Mucosa of descending colon (tissue), 3 donors: ENCODE measurements at places on chromosomes 5 and 9. TPM values are rescaled to one million over a fixed set of nuclear protein-coding genes. Genes with fewer than 3 reads are reported as not detected.

The SLC36A2 gene
- total RNA-seq, result not detected

The TAS2R1 gene
- not detected for total RNA-seq

The TAF11L5 gene
- total RNA-seq, result not detected

The TTC23L gene
- total RNA-seq, result 0.43 TPM

The BTNL8 gene
- 82.2 TPM for total RNA-seq

The PCDHA9 gene
- total RNA-seq, result not detected

The PCDHA1 gene
- total RNA-seq, result not detected

The PIP5KL1 gene
- 1.1 TPM for total RNA-seq

The CA9 gene
- total RNA-seq, result not detected

The CREBRF gene
- total RNA-seq, result 59.3 TPM

The SPINK6 gene
- total RNA-seq, result not detected

The MYO10 gene
- 29.4 TPM for total RNA-seq

DNA sequence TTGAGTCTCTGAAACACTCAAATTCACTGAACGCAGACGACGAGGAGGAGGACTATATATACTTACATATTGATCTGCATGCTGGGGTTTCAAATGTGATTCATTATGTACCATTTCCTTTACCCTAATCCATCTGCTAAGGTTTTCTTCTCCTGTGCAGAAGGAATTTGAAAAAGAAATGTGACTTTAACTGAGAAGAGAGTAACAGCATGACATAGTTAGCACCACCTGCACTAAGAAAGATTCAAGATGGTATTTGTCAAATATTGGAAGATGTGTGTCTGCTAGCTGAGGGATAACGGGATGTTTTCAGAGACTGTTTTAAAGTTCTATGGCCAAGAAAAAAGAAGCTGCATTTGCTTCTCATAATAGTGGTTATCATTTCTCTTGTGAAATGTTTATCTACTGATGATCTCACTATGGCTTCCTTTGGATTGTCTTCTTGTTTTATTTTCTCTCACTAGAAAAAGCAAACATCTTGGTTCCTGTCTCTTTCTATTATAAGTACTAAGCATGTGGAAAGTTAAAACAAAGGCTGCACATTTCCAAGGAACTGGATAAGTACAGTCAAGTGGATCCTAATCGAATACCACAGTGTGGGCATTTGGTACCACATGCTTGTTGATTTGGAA, 89.8 kb upstream of the TLE4 start:
- no peak for DNase-seq

GRCh38 chr5:144864118-144864517, 693.4 kb downstream of the KCTD16 start:
- peak; percentile 32 for DNase-seq

- DNase-seq, result no peak
Measured at GRCh38 chr5:33153372-33153771, 287.4 kb upstream of the TARS1 start.

DNA sequence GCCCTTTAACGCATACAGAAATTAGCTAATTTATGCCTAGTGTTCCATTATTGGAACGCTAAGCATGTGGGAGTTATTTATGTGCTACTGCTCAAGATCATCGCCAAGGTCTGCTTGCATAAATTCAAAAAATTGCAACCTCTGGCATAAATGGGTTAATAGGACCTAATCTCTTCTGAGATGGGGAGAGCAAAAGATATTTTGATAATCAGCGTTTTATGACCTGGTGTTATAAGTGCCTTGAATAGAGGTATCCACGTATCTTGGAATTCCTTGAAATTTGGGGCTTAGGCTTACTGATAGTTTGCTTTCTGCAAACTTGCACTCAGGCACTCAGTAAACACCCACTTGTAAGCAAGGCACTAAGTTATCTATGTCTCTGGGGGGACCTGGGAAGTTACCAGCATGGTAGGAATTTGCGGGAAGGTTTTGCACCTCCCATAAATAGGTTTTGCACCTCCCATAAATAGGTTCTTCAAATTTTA, 1.8 kb downstream of the SUB1 start:
- no peak for DNase-seq

GRCh38 chr5:152488869-152489268, 83.8 kb upstream of the NMUR2 start:
- peak; percentile 1 for DNase-seq

GRCh38 chr9:28782630-28783029, 1209.3 kb upstream of the C9orf72 start:
- no peak for DNase-seq

- DNase-seq, result no peak
Measured at GRCh38 chr5:154373326-154373725, 72.5 kb upstream of the SAP30L start.

DNA sequence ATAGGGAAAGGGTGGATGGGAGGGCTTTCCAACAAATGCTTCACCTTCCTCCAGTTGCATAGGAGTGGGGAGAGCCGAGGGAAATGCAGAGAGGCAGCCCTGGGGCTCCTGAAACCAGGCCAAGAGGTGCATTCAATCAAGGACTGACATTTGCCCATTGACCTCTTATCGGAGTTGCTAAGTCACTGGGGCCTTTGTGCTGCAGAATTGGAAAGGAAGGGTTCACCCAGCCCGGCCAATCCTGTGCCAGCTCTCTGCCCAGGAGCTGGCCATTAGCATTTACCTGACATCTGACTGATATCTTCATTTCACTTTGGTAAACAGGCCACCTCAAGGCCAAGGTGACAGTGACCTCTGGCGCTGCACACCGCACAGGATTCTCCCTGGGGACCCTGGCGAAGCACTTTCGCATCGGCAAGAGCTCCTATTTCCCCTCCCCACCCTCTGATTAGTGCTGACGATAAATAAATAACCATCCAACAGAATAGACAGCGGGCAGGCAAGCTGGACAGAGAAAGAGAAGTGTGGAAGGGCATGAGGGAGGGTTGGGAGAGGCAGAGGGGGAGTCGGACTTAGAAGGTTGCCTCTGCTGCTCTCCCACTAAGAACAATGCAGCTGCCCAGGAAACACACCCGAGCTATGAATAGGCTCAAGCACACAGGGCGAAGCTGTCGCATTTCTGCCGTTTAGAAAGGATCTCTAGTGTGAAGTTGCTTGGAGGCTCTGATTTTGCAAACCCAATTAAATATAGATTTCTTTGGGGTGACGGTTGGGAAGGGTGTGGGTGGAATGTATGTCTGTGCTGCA, 57.0 kb upstream of the BOD1 start:
- DNase-seq, result no peak

DNA sequence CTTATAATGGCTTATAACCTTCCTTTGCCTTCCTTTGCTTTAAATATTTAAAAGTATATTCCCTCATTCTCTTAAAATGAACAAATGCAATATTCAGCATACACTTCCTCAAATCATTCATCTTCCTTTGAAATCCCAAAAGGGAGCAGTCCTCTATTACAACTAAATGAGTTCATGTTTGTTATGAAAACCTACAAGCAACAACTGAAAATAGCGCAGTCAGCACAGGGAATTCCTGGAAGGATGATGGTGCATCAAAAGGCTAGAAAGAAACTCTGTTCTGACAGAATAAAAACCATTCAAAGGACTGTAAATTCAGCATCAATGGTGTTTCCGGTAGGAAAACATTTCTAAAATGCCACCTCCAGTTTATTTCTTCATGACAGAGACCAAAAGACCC, 3.3 kb downstream of the NR6A1 start:
- no peak for DNase-seq

- DNase-seq, result no peak
Measured at GRCh38 chr5:160197341-160198144, 31.8 kb upstream of the FABP6 start.

GRCh38 chr5:112283943-112284929, 134.8 kb downstream of the EPB41L4A start:
- DNase-seq, result no peak

DNA sequence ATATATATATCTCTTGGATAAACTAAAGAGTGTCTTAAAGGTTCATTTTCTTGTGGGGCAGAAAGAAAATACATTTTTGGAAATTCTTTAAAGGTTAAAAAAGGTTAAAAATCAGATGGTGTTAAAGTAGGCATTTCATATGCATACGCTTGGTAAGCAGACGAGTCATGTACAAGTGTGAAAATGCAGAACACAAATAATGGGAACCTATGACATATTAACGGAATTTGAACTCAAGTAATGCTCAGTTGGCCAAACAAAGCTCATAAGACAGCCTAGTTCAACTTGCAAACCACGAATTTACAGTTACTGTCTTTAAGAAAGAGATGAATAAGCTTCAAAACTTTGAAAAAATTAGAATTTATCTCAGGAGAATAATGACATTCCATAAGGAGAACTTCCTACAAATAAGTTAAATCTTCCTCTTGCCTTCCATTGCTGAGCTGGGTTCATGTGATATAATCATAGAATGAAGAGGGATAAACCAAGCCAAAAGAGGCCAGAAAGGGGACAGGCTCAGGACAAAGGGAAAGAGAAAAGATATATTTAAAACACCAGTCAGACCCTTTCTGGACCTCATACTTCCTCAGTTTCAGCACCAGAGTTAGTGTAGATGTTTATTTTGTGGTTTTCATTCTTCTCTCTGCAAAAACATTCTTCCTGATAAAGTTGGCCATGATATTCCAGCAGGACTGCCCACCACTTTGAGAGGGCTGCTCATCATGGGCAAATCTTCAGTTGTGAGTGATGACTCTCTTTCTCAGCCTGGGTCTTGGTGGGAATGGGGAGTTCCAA, 256.7 kb upstream of the CD180 start:
- DNase-seq, result no peak

- DNase-seq, result no peak
Measured at GRCh38 chr9:24817756-24818155, 272.1 kb upstream of the IZUMO3 start.

GRCh38 chr5:79518718-79519117, 4.8 kb upstream of the HOMER1 start:
- no peak for DNase-seq

GRCh38 chr5:109876941-109877669, 187.4 kb downstream of the MAN2A1 start:
- no peak for DNase-seq

GRCh38 chr5:157575381-157576020, at the start of gene ADAM19:
Gene ADAM19 (minus strand): TSS chr5:157575775. CDS start chr5:157575696, 79 bp downstream.
- peak; percentile 77 for DNase-seq

GRCh38 chr9:93200989-93201334, 17.0 kb downstream of the WNK2 start:
- DNase-seq, result no peak

DNA sequence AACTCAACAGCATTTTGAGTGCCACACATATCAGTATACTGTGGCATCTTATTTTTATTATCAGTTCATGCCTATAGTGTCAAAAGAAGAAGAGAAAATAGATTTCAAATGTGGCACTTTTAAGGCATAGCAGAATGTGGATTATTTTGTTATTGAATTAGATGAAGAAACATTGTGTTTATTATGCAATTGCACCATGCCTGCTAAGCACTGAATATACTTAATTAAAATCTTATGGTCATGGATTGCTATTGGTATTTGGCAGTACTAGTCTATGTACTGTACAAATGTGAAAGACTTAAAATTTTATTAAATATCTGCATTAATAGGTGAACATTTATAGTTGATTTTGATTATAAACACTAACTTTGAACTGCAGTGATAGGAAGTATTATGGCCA, 128.8 kb downstream of the FER start:
- no peak for DNase-seq
